ENCODE measurements at places on chromosomes 6 and 20. TPM values are rescaled to one million over a fixed set of nuclear protein-coding genes. Genes with fewer than 3 reads are reported as not detected.
A peak's percentile ranks its signal among the peaks of the same experiment; 100 is the strongest.

DNA sequence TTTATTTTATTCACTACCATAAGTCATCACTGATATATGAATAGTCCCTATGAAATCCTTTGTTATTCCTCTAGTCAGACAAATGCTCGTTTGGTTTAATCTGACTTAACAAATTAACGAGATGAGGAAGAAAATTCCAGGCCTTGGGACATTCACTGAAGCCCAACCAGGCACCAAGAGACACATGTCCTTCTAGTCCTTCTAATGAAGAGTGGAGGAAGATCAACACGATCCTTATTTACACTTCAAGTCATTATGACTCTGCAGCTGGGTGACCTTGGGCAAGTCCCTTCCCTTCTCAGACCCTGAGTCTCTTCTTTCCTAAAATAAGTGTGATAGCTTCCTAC lies 117.5 kb downstream of the CEBPB start:
- DNase-seq = no peak

DNA sequence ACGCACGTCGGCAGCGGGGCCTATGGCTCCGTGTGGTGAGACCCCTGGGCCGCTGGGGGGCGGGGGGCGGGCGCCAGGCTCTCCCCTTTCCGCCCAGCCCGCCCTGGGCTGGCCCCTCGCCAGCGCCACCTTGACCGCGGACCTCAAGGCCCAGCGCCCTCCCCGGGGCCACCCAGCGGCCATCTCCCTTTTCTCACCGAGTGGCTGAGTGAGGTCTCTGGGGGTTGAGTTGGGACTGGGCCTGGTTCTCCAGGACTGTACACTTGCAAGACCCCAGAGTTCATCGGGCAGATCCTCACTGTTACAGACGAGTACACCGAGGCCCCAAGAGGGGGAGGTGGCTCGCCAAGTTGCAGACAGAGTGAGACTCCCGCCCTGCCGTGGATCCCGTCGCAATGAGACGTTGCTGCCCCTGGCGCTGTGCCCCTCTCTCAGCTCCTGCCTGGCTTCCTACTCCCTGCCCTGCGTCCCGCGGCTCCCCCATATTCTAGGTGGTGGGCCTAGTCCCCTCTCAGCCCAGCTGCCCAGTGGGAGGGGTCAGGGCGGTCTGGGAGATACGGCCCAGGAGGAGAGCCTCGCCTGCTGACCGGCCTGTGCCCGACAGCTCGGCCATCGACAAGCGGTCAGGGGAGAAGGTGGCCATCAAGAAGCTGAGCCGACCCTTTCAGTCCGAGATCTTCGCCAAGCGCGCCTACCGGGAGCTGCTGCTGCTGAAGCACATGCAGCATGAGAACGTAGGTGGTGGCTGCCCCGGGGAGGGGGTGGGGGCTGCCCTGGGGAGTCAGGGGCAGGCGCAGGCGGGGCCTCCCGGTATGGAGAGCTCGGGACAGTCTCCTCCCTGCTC lies 576 bp downstream of the MAPK13 start:
- DNase-seq = peak; percentile 46

GRCh38 chr20:56352345-56353055 lies 6.3 kb upstream of the FAM210B start:
- no peak for DNase-seq

The GATA5 gene
- not detected for total RNA-seq

The PKHD1 gene
- 0.02 TPM for total RNA-seq

The DUSP22 gene
- 46.6 TPM for total RNA-seq

The RRBP1 gene
- 33.6 TPM for total RNA-seq

GRCh38 chr20:50594591-50595432 lies 84.6 kb downstream of the PTPN1 start:
- no peak for DNase-seq

- no peak for DNase-seq
Measured at GRCh38 chr6:133392641-133393040, 151.5 kb downstream of the EYA4 start.

GRCh38 chr6:97129106-97129505 lies 153.9 kb downstream of the MMS22L start:
- no peak for DNase-seq

The SCGN gene
- not detected for total RNA-seq

- no peak for DNase-seq
Measured at GRCh38 chr20:40703975-40704530, 15.0 kb upstream of the MAFB start.

The RUNX2 gene
- 30.0 TPM for total RNA-seq

DNA sequence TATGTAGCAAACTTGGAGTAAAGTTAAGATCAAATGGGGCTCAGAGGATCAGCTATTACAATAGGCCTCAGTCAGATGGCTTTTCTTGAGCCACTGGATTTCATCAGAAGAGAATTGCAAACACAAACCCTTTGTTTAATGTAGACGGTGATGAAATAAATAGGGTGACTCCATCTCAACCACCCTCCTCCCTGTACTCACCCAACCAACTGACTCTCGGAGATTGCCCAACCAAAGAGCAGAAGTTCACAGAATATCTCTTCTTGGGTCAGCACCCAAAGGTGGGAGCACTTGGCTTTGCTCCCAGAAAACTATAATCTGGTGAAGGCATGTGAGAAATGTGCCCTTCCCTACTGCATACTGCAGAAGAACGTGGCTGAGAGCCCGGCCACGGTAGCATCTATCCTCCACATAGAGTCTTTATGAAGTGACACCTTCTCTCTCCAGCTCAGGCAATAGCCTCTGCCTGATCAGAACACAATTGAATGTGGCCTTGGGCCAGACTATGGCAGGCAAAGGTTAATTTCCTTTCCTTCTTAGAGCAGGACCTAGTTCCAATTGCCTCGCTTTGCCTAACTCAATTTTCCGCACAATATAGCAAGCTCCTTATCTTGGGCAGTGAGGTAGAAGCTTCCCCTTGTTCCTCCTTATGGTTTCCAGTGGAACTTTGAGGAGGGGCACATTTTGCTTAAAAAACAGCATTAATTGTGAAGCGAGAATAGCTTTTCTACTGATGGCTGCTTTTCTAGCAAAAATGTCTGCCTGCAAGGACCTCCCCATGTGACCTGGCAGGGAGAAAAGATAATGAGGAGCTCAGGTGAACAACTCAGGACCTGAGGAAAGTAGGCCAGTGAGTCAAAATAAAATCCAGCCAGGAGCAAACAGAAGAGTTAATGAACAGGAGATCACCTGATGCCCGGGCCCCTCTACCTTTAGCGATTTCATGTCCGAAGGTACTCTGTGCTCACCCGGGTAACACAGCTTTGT lies 79.4 kb downstream of the GFOD1 start:
- DNase-seq = no peak

The PREP gene
- 33.8 TPM for total RNA-seq

The SLC24A3 gene
- total RNA-seq = 0.25 TPM

GRCh38 chr6:108760126-108761050 lies 87.8 kb upstream of the ARMC2 start:
- no peak for DNase-seq

DNA sequence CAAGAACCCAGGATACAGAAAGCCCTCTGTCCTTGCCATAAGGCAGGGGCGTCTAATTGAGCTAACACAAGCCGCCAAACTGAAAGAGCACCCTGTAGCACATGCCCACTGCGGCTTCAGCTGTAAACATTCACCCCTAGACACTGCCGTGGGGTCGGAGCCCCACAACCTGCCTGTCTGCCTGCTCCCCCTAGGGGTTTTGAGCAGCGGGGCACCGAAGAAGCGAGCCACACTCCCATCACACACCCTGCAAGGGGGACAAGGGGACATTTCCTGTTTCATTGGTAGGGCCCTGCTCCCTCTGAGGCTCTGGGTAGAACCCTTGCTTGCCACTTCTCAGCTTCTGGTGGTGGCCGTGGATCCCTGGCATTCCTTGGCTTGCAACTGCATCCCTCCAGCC lies 45.2 kb upstream of the BCLAF1 start:
- DNase-seq = no peak

The TGM3 gene
- not detected for total RNA-seq

- no peak for DNase-seq
Measured at GRCh38 chr6:163711615-163712565, 297.4 kb downstream of the QKI start.

- DNase-seq = no peak
Measured at GRCh38 chr6:164274493-164274892, 860.0 kb downstream of the QKI start.

DNA sequence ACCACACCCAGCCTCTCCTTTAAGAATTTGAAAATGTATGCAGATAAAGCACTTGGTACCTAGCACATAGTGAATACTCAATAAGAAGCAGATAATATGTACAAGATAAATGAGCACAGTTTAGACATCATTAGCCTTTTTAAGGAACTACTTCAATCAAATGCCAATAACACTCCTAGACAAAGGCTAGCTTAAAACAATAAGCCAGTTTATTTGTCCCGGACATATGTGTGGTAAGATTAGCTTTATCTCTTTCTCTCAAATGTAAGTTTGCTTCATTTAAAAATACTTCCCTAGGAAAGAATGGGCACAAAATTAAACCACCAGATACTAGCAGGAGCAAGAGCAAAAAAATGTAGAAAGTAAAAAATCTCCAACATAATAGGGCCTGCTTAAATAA lies 73.8 kb downstream of the MAP3K5 start:
- no peak for DNase-seq

DNA sequence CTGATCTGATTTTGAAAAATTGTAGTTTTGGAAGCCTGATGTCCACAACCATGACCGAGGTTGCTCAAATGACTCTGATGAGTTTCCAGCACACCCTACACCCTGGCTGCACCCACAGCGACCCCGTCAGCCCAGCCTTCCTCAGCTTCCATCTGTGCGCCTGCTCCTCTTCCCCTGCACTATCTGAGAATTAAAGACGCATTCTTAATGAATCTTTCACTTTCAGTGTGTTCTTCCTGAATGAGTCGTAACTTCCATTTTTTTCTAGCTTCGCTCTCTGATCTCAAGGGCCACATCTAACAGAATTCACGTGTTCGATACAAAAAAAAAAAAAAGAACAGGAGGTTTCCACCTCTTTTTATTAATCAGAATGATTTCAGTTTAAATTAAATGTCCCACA lies 21.3 kb upstream of the RREB1 start:
- DNase-seq = peak; percentile 53

DNA sequence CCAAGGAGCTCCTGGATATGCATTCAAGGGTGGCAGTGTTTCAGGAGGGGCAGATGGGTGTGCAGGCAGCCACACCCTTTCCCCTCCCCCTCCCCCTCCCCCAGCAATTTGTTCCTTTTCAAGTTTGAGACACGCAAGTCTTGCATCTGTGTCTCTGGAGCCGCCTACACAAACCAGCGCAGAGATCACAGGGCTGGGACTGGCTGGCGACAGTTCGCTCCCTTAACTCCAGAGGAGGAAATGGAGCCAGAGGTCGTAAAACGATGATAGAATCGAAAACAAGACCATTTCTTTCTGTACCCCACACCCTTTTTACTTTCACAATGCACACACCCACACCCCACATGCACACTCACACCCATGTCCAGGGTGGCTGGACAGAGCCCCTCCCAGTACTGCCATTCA lies 163.1 kb downstream of the LY86 start:
- DNase-seq = no peak

- no peak for DNase-seq
Measured at GRCh38 chr6:99512033-99512432, 3.2 kb downstream of the USP45 start.

DNA sequence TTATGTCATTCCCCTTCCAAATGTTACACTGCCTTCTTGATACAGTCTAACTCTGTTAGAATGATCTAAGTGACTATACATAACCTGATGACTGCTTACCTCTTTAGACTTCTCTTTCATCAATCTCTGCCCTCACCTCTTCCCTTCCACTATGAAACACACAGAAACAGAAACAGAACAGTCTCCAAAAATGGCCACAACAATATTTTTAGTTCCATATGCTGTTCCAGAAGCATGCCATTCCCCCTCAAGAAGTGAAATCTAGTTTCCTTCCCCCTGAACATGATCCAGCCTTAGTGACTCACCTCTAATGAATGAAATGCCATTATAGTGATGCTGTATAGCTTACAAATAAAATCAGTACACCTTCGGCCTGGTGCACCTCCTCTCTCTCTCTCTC lies 229.3 kb upstream of the TENT5A start:
- DNase-seq = no peak

DNA sequence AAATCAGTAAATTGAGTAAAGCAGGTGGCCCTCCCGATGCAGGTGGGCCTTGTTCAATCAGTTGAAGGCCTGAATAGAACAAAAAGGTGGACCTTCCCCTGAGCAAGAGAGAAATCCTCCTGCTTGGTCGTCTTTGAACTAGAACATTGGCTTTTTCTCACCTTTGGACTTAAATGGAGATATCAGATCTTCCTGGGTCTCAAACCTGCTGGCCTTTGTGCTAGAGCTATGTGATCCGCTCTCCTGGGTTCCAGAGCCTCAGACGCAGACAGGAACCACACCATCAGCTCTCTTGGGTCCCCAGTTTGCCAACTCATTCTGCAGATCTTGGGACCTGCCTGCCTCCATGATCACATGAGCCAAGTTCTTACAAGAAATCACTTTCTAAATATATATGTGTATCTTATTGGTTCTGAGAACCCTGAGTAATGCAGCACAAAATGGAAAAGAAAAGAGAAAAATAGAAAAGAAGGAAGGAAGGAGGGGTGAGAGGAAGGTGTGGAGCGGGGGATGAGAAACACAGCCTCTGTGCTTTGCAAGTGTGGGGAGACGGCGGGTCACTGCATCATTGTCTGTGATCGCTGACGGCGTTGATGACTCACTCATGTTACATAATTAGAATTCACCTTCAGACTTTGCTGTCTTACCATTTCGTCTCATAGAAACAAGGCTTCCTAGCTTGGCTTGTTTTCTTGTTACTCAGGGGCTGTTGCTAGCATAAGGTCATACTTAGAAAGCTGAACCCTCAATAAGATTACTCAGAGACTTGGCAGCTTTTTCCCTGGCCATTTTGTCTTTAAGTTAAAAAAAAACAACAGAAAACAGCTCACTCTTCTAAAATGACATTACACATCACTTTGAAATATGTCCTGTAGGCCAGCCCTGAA lies 85.7 kb upstream of the NEDD9 start:
- peak; percentile 91 for DNase-seq

GRCh38 chr20:38617011-38617829 lies 15.6 kb downstream of the ARHGAP40 start:
- DNase-seq = no peak

- no peak for DNase-seq
Measured at GRCh38 chr6:129575378-129576118, 134.4 kb downstream of the ARHGAP18 start.

DNA sequence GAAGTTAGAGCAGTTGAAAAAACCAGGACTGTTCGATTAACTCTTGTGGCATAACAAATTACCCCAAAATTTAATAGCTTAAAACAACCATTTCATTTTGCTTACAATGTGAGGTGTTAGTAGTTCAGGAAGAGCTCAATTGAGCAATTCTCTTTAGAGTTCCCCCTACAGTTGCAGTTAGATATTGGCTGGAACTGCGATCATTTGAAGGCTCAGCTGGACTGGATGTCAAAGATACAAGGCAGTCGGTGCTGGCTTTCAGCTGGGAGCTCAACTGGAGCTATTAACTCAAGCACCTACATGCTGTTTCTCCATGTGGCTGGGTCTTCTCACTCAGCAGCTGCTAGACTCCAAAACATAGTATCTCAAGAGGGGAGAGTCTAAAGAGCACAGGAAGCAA lies 96.0 kb upstream of the LOC128125822 start:
- DNase-seq = no peak
